Activated T-cell treated with anti-CD3 and anti-CD28 coated beads for 24 hours (primary cell): ENCODE measurements at places on chromosomes 3 and 15.

DNA sequence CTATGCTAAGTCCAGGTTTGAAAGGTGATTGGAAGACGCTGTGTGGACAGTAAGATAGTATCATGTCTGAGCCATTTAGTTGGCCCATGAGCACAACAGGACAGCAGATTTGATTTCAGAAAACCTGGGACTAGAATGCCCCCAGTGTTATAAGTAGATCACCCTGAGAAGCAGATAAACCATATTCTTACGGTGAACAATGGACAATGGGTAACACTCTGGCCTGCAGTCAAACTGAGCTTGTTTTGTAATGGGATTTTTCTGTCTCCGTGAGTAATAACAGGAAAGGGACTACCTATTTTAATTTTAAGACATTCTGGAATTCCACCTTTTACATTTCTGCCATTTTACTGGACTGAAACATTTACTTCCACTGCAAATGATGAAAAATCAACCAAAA lies 71.5 kb downstream of the LDHAL6B start:
- DNase-seq = no peak

GRCh38 chr15:95501865-95502264 lies 828.6 kb upstream of the NR2F2 start:
- no peak for DNase-seq

DNA sequence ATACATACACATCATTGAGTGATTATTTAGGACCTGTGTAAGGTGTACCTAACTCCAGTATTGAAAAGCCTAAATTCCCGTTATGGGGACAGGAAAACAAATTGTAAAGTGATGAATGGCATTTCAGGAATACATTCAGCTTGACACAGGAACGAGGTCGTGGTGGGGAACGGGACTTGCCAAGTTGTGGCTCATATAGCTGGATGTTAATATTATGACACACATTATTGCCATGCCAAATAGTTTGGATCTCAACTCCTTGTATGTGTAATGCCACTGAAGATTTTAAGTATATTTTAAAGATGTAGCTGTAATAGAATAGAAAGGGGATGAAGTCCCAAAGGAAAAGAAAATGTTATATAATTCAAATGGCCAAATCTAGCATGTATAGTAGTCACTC lies 227.2 kb upstream of the GOLIM4 start:
- DNase-seq = no peak

- no peak for DNase-seq
Observed at GRCh38 chr3:5087209-5087608, 34.9 kb upstream of the ARL8B start.

DNA sequence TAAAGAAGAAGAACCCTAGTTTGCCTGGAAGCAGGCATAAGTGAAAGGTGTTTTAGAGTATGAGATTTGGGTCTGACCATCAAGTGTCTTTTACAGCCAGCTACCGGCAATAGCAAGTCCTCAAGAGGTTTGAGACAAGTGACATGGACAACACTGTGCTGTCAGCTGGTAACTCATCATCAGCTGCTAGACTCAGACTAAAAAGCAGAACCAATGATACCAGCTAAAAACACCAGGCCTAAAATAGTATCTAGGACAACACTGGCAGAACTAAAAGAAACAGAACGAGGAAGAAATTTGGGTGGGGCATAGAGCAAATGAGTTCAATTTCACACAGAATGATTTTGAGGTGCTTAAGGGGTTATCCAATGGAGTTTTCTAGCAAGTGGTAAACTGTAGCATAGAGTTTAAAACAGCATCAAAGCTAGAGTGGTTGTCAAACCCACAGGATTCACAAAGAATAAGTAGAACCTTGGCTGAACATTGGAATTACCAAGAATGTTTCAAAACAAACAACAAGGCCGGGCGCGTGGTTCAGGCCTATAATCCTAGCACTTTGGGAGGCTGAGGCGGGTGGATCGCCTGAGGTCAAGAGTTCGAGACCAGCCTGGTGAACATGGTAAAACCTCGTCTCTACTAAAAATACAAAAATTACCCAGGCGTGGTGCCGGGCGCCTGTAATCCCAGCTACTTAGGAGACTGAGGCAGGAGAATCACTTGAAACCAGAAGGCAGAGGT lies 3.9 kb downstream of the CIAO2A start:
- DNase-seq = no peak

DNA sequence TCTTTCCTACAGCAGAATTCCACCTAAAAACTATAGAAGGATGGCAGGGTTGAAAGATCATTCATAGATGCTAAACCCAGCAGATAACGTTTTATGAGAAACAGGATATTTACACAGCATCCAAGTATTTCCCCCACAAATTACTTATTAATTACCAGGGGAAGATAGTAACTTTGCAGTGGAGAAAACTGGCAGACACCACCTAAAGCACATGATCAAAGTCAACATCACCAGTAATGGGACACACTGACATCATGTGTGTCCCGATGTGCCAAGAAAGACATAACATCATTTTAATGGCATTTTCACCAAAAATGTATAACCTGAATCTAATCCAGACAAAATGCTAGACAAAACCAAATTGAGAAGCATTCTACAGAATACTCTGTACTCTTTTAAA lies 220.4 kb upstream of the THBS1 start:
- no peak for DNase-seq

- no peak for DNase-seq
Observed at GRCh38 chr15:68337826-68338225, 60.3 kb downstream of the FEM1B start.

GRCh38 chr3:197428117-197428801 lies 127.5 kb downstream of the BDH1 start:
- DNase-seq = peak; percentile 39

GRCh38 chr3:181210275-181210674 lies 220.7 kb upstream of the DNAJC19 start:
- no peak for DNase-seq

- DNase-seq = no peak
Observed at GRCh38 chr3:11302444-11302843, 30.2 kb downstream of the ATG7 start.

DNA sequence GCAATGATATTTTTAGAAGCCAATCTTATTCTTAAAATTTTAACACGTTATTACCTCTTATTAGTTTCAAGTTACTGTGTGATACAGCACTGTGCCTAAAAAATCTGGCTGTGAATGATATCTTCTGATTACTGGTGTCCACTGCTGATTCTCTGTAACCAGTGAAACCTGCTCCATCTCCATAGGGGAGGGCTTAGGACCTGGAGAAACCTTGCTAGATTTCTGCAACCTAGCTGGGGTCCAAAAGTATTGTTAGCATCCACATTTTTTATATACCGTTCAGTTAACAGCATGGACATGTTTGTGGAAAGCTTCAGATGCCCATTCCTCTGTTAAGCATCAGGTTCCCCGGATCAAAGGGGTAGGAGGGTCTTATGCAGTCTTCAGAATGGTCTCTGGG lies 193.9 kb upstream of the TOPAZ1 start:
- DNase-seq = no peak

DNA sequence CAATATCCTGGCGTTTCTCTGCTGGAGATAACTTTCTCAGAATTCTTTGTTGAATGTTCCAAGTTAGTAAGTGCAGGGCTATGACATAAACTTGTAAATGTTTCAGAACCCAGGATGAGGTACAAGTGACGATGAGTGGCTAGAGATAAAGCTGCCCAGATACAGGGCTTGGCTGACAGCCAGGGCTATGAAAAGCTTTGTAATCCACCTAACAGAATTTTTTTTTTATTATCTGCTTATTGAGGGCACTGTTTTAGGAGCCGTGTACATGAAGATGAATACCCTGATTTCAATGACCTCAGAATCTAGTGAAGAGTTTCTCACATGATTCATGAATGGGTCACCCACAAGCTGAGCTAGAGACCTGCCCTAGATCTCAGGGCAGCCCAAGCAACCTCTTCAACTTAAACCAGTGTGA lies 431.4 kb downstream of the DIPK2A start:
- no peak for DNase-seq

- DNase-seq = no peak
Observed at GRCh38 chr3:124451630-124452317, 278.5 kb upstream of the UMPS start.

DNA sequence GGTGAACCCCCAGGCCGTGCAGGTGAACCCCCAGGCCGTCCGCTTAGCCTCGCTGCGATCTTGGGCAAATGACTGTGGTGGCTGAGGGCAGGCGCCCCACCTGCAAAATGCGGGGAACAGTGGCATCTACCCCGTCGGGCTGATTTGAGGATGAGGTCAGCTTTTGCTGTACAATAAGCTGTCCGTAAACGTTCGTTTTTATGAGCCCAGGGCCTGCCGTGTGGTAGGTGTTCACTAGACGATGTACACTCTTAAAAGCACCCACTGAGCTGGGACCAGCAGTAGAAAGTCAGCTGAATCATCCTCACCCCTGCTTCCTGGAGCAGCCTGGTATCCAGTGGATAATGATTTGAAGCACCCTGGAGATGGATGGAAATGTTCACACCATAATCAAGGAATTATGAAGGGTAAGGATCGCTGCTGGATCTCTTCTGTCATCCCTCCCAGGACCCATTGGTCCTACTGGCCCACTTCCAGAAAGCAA lies 943 bp upstream of the PCSK6 start:
- DNase-seq = no peak

DNA sequence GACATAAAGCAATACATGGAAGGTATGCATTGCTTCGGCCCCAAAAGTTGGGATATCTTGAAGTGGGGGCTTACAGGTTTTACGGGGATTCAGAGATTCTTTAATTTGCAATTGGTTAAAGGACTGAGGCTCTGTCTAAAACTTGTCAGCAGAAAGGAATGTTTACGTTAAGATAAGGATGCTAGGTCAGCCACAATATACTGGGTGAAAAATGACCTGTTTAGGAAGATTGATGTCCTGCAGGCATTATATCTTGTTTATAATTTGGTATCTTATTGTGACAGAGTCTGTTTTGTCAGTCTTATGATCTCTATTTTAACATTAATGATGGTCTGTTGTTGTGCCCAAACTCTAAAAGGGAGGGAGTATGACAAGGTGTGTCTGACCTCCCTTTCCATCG lies 15.3 kb upstream of the CCNDBP1 start:
- no peak for DNase-seq

DNA sequence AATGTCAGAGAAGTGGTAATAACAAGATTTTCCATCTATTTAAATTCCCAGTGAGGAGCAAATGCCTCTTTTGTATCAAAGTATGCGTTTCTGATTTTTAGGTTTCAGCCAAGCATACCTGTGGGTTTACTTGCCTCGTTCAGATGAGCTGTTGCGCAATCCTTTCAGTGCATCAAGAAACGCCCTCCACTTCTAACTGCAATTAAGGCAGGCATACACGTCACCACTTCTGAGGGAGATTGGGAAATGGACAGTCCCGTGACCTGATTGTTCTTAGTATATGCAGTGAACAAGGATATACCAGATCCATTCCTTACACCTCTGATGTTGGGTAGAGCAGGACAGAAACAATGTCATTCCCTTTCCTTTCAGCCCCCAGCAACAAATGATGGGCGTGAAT lies 219.0 kb downstream of the ITPR1 start:
- no peak for DNase-seq

GRCh38 chr3:5579946-5580345 lies 392.4 kb downstream of the EDEM1 start:
- no peak for DNase-seq

- DNase-seq = no peak
Observed at GRCh38 chr15:67303490-67304363, 49.1 kb downstream of the IQCH start.

DNA sequence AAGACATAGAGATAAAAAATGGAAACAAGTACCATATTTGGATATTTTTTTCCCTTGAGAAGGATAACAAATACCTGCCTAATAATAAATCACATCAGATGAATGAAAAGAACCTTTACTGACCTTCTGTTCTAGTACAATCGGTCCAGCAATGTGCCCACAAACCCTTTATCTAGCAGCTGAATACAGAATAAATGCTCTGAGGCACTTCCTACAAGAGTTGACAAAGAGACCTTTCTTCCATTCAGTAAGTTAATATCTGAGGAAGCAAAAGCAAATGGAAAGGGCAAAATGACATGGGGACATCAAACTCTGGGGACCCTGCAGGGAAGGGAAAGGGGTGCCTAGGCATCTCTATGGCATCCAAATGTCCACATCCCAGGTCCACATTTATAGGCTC lies 115.8 kb downstream of the NEK10 start:
- no peak for DNase-seq

DNA sequence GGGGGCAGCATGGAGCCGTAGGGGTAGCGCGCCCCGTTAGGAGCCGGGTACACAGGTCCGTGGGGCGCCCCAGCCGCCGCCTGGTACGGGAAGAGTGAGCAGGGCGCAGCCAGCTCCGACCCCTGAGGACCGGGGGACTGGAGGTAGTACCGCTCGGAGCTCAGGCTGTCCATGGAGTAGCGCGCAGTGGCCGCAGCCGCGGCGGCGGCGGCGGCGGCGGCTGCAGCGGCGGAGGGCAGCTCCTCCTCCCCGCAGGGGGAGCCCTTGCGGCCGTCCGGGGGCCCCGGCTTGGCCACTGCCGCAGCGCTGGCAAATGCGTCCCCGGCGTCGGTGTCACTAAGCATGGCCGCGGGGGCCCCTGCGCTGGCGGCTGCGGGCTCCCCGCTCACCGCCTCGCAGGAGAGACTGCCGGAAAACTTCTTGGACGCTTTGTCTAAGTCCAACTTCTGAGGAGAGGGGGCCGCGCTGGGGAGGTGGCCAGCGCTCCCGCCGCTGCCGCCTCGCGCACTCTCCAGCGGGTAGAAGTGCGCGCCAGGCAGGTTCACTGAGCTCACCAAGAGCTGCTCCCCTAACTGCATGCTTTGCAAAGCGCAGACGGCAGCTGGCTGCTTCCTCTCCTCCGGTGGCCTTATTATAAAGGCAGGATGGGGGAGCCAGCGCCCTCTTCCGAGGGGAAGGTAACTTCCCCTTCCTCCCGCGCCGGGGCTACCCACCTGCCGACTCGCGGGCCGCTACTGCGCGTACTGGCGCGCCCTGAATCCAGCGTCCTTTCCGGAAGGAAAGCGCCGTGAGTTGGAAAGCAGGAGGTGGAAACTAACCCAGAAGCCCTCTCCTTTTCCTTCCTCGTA lies at the start of gene EOMES:
TSS of gene EOMES (minus strand) at position 607 of the 848 bp plus-strand sequence. CDS start at position 578, 29 bp downstream.
- peak; percentile 44 for DNase-seq

GRCh38 chr3:129005526-129006303 lies 4.6 kb downstream of the EFCC1 start:
- DNase-seq = no peak

- no peak for DNase-seq
Observed at GRCh38 chr15:75112848-75113492, 88.7 kb upstream of the C15orf39 start.

GRCh38 chr3:139473155-139473771 lies 3.1 kb downstream of the RBP2 start:
- no peak for DNase-seq

- DNase-seq = no peak
Observed at GRCh38 chr3:25573386-25574171, 91.1 kb downstream of the TOP2B start.

GRCh38 chr3:133413161-133414020 lies 13.5 kb downstream of the BFSP2 start:
- DNase-seq = no peak

GRCh38 chr15:96851613-96852012 lies 521.1 kb downstream of the NR2F2 start:
- DNase-seq = no peak

GRCh38 chr3:189049458-189050236 lies 122.1 kb upstream of the TPRG1 start:
- no peak for DNase-seq

GRCh38 chr3:40299721-40300335 lies 9.7 kb upstream of the EIF1B start:
- DNase-seq = no peak
